ENCODE measurements at places on chromosomes 4 and X.

- DNase-seq = no peak
Observed at GRCh38 chr4:105145903-105146275, 787 bp upstream of the TET2 start.

GRCh38 chrX:20372533-20372932, 105.8 kb upstream of the RPS6KA3 start:
- no peak for DNase-seq

- DNase-seq = no peak
Observed at GRCh38 chr4:7266525-7267292, 74.4 kb downstream of the SORCS2 start.

- no peak for DNase-seq
Observed at GRCh38 chrX:132743086-132743485, 215.3 kb downstream of the HS6ST2 start.

GRCh38 chr4:155609455-155610059, 57.1 kb upstream of the GUCY1A1 start:
- no peak for DNase-seq

GRCh38 chrX:119503484-119503861, 35.2 kb downstream of the SLC25A5 start:
- peak; percentile 38 for DNase-seq

GRCh38 chrX:15298201-15298600, 17.2 kb downstream of the ASB11 start:
- DNase-seq = no peak

DNA sequence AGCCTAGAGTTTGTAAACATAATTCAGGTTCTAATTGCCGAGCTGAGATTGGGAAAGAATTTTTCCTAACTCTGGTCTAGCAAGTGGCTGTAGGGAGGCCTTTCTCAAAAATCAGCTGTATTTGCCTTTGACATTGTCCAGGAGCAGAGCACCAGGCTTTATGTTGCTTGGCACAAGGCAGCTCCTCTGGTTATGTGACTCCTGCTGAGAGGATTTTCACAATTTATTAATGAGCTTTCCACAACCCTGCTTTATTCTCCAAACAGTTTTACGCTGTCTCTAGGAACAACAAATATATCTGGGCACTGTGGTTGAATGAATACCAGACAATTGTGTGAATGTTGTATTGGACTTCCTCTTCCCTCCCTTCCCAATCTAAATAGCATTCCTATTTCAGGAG, 14.9 kb downstream of the LSM6 start:
- no peak for DNase-seq

DNA sequence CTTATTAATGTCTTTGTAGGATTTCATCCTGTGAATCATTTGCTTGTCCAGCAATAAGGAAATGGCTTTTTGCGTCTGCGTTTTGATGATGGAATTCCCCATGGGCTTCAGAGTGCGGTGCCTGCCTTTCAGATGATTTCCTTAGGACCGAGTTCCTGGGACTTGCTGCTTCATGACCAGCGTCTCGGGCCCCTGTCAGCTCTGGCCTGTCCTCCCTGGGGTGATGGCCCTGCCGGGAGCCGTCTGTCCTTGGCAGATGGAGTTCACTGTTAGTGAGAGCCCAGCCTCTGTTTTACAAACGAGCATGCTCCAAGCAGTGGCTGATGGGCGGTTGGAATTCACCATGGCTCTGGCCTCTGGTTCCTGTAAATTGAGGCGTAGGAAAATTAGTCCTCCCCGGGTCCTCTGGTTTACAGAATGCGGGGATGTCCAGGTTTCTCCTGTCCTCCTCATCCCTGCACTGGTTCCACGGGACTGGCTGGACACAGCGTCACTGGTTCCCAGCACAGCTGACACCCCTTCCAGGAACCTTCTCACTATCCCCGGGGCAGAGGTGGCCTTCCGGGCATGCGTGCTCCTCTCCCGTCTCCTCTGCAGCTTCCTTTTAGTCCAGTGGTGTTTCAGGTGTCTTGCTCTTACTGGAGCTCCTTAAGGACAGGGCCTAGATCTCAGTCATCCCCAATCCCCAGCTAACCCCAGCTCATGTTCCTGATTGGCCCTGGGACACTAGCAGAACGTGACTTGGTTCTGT, 34.9 kb downstream of the TBC1D14 start:
- no peak for DNase-seq

DNA sequence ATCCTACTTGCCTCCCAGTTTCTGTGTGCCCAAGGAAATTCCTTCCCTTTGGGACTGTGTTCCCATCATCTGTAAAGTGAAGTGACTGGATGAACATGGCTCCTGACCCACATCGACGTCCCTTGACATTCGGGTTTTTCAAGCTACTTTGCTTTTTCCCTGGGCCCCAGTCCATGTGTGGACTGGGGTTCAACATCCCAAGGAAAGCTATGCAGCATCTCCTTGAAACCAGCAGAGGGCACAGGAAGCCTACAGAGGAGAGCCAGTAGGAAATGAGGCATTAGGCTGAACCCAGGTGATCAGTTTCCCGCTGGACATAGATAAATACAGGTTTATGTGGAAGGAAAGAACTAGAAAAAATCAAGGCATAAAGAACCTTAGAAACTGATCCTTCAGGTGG, 145.1 kb upstream of the ARHGEF9 start:
- no peak for DNase-seq

Measured in NCI-H2029 treated with DMSO at 0.1 percent for 48 hours (cell line).